NCI-H774 (cell line): ENCODE measurements at places on chromosomes 1 and 21.

GRCh38 chr1:42815941-42816584 lies 859 bp upstream of the ERMAP start:
- DNase-seq = peak; percentile 31

DNA sequence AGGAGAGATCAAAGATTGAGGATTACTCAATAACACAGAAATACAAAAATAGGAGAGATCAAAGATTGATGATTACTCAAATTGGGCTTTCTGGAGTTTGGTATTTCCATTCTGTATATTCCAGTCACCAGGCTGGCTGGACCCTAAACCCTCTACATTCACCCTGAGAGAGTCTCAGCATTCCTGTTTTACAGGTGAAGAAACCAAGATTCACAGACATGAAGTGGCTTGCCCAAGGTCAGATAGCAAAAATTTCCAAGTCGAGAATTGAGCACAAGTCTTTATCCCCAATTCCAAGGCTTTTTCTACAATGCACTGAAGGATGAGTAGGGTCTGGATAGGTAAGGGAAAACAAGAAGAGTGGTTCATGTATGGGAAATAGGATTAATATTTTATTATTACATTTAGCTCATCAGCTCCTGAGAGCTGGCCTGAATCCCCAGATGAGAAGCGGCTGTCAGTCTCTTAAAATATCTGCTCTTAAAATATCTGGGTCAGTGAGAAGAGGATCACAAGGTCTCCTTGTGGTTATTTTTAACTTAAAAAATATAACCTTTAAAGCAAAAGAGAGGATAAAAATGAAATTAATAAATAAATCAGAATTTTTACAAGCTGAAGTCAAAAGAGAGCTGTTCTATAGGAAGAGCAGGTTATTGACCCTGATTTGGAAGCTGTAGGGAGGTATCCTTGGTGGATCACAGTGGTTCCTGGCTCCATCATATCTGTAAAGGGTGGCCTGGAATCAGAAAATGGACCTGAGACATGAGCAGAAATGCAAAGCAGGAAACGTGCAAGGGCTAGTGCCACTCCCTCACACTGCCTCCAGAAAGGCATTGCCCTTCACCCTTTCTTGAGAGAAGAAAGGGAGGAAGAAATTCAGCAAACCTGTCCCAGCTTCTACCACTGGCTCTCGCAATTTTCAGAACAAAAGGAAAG lies 29.1 kb upstream of the SEC16B start:
- DNase-seq = no peak

DNA sequence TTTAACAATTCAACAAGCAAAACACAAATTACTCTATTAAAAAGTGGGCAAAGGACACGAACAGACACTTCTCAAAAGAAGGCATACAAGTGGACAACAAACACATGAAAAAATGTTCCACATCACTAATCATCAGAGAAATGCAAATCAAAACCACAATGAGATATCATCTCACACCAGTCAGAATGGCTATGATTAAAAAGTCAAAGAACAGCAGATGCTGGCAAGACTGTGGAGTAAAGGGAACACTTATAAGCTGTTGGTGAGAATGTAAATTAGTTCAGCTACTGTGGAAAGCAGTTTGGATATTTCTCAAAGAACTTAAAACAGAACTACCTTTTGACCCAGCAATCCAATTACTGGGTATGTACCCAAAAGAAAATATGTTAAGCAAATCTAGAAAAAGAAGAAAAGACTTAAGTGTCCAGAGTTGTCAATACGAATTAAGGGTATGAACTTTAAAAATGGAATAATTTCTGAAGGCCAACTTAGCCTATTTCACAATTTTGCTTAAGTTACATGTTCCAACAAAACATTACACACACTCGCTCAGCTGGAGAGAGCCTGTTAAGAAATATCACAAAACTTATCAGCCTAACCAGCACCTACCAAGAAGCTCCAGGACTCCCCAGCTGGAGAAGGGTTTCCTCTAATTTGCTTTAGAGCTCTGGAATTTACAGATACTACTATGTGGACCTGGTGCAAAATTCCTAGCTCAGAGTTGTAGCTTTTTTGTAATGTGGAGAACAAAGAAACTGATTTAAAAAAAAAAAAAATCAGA lies 232.1 kb downstream of the DUSP10 start:
- no peak for DNase-seq

DNA sequence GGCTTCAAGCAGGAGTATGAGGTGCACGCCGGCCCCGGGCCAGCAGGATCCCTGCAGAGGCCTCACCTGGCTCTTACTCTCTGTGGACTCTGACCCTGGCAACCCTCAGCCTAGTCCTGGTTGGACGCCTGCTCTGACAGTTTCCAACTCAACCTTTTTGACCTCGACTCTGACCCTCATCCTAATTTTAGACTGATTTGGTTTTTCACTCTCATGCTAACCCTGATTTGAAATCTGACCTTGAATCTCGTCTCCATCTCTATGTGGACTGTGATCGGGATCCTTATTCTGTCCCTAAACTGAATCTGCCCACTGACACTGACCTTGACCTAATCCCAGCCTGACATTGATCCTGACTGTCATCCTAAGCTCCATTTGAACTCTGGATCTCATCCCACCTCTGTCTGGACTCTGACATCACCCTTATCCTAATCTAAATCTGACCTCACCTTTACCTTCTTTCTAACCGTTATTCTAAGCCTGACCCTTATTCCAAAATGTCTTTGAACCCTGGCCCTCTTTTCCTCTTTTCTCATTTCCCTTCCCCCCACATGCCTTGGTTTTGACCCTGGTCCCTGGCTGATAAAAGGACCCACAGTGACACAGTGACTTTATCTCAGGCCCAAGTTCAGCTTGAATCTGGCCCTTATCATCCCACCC lies 67.8 kb downstream of the PTPRU start:
- no peak for DNase-seq

- DNase-seq = no peak
These were observed 6.5 kb downstream of the PADI4 start for GRCh38 chr1:17314491-17314971.

DNA sequence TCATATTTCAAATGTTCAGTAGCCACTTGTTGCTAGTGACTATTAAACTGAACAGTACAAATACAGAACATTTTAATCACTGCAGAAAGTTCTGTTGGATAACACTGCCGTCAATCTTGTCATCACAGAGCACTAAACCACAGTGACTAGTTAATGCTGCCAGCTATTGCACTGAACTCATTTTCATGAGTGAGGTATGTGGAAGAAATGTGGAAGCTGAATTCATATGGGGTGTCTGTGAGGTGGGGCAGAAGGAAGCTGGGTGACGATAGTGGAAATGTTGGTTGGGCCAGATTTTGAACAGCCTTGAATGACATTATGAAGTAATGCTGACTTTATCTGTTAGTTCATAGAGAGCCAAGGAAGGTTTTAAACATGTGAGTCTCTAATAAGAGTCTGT lies 49.6 kb downstream of the OSBPL9 start:
- DNase-seq = no peak

- no peak for DNase-seq
These were observed 28.7 kb upstream of the TTLL10 start for GRCh38 chr1:1144843-1145546.

DNA sequence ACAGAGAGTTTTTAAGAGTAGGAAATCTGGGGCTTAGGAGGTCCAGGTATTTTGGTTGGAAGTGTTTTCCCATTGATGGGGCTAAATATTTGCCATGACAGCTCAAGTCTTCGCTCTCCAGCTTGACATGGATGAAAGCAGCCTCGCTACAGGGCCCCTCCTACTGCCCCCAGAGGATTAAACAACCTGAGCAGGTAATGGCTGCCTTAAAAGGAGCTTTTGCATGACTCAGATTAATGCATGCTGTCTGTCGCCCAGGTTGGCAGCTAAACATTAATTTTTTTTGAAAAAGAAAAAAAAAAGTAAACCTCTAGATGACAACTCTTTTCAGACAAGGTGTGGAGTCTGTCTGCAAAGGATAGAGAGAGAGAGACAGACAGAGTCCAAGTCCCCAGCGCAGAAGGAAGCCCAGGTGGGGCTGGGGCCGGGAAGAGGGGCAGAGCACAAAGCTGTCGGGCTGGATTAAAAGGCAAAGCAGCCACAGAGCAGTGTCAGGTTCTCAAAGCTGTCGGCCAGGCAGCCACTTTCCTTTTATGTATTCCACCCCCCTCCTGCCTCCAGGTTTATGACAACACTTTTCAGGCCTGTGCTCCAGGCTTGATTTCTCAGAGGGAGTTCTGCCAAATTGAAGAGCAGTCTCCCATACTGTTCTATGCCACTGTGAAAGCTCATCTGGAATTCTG lies 127.9 kb downstream of the CLIC6 start:
- DNase-seq = no peak

DNA sequence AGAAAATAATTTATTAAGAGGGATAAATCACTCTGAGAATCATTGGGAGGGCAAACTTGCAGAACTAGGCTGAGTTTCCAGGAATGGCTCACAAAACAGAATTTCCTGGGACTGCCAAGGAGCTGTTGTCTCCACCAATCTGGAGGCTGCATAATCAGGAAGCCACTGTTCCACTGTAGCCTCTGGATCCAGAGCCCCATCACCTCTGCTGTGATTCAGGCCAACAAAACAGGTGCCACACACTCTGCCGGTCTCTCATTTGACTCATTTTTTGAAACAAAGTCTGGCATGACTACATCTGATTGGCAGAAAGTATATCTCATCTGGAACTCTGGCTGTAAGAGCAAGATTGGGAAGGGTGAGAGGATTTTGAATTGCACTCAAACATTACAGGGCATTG lies 178.9 kb upstream of the C1orf105 start:
- no peak for DNase-seq
